NCI-H2081 (cell line): ENCODE measurements at places on chromosomes 11 and 22.

GRCh38 chr11:126968915-126969314 is 31.7 kb downstream of the KIRREL3 start:
- no peak for DNase-seq

DNA sequence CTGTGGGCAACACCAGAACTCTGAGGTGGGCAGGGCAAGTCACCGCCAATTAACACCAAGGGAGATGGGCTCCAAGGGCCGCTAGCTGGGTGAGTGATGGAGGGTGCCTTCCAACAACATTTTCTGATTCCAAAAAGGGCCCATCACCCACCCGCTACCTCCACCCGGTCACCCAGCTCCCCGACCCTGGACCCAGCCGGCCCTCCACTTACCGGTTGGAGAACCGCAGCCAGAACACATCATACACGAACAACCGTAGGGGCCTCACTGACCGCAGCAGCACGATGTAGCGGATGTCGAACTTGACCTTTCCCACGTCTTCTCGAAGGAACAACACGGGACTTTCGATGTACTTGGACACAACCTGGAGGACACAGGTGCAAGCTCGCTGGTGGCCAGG is 14.7 kb downstream of the TTLL12 start:
- no peak for DNase-seq

DNA sequence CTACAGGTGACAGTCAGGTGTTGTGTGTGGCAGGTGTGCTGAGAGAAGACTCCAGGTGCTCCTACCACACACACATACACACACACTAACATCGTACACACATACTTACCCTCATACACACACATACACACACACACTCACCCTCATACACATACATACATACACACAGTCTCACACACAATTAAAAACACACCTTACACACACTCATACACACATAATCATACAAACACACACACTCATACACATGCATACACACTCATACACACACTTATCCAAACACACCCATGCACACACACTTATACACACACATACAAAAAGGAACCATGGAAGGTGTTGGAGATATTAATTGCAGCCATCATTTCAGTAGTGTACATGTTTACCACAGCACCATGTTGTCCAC is 4.6 kb downstream of the KRTAP5-3 start:
- no peak for DNase-seq

DNA sequence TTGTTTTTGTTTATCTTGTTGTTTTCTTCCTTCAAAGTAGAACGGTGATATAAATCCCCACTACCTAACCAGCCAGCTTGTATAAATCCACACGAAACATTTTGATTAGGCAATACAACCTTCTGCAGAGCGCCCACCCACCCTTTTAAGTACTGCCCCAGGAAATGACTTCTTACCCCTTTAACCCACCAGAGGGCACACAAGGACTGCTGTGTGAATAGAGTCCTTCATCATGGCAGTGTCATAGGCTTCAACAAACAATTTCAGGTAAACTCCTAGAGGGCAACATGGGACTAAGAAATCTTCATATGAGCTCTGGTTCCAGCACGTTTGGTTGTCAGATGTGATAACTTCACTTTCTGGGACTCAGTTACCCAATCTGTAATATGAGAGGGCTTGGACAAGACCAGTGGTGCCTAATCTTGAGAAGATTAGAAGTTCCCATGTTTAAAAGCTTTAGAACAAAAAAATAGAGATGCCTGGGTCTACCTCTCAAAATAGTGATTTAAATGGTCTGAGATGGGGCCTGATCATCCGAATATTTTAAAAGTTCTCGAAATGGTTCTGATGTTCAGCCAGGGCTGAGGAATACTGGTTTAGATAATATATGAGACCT is 56.1 kb downstream of the PIWIL4 start:
- DNase-seq = peak; percentile 76

DNA sequence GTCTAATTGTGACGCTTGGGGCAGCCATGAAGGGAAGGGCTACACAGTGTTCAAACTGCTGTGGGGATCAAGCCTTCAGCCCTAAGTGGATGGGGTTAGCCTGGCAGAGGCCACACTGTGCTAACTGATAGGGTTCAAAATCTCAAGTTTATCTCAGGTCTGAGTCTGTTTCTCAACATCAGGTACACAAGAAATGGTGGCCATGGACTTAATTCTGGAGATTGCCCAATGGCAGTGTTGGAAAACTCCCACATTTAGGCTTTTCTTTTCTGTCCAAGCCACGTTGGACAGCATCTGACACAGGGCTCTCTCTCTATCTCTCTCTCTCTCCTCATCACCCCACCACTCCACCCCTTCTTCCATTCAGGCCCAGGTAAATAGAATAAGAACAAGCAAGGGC is 10.9 kb upstream of the DGAT2 start:
- DNase-seq = no peak
